ENCODE measurements at places on chromosomes 4 and X.

DNA sequence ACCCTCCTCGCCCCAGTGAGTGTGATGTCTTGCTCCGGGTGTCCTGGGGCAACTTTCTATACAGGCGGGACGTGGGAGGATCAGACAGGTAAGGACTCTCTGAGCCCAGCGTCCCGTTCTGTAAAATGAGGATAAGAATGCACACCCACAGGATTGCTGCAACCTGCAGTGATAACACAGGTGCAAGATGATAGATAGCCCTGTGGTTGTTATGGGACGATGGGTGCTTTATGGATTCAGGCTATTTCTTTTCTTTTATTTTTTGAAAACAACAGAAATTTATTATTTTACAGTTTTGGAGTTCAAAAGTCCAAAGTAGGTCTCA, 28.6 kb downstream of the BEX3 start:
- no peak overlapping the region for H3K27ac ChIP-seq
- H3K4me1 ChIP-seq, result no peaks in the 10 kb centered on the region

DNA sequence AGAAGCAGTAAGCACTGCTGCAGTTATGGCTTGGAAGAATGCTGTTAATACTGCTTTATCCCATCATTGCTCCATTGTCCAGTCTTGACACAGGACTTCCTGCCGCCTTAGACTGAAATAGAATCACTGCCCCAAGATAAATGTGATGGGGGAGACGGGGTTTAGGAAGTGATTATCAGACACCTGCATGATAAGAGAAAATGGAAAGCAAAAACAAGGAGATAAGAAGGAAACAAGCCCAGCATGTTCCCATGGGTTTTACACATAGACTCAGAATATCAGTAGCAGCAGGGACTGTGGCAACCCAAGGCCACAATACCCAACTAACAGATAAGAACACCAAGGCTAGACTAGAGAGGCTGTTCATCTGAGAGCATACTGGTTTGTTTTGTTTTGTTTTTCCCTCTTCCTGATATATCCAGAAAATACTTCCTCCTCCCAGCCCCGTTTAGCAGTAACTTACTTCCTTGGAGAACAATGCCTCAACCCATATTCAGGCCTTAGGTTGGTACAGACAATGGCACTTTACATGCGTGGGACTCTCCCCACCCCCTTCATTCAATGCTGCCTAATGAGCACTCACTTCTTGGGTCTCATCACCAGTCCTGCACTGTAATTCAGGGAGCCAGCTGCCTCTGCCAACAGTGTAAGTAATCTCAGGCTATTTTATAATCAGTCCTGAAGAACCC, 232.6 kb downstream of the CBR4 start:
- no peak overlapping the region for H3K27ac ChIP-seq
- H3K36me3 ChIP-seq, result no peaks in the 10 kb centered on the region
- no peak overlapping the region for H3K4me3 ChIP-seq
- no peaks in the 10 kb centered on the region for H3K27me3 ChIP-seq
- H3K4me1 ChIP-seq, result no peaks in the 10 kb centered on the region

GRCh38 chrX:130658310-130658709, 244.7 kb downstream of the ENOX2 start:
- H3K4me1 ChIP-seq, result no peaks in the 10 kb centered on the region
- no peaks in the 10 kb centered on the region for H3K36me3 ChIP-seq
- no peak for DNase-seq
- H3K27ac ChIP-seq, result no peak overlapping the region

DNA sequence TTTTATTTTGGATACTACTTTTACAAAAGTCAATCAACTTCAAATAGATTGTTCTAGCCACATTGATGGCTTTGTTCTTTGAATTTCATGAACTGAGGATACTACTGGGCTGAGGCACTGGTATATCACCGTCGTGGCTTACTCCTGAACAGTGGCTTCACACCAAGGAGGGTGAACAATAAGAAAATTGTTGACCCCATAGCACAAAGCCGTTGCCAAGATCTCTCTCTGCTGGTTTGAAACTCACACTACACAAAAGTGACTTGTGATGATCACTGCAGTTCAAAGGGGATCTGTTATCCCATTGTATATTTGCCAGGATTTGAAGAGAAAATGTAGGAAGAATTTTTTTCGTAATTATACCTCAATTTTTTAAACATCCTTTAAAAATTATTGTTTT, 119.6 kb downstream of the PDLIM5 start:
- no peak for DNase-seq
- H3K4me3 ChIP-seq, result no peak overlapping the region
- H3K27ac ChIP-seq, result no peak overlapping the region

DNA sequence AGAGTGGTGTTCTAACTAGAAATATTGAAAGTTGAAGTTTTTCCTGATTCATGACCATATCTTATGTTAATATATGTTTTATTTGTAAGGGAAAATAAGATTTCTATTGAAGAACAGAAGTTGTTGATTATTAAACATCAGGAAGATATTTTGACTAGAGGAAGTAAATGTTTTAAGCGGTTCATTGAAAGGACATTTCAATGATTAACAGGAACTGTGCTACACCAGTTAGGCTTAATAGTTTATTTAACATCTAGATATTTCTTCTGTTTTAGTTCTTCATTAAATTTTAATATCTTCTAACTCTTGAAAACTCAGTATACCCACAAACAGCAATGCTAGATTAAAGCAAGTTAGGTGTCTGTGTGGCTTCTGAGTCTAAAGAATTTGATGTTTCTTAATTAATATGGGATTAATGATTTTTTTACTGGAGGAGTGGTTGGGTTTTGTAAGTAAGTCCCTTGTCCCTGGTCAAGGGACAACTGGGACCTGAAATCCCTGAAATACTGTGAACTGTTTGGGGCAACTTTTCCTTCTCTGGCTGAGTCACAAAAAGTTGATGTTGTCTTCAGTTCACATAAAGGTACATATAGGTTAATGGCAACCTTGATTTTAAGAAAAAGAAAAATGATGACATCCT, 42.9 kb upstream of the CYP4V2 start:
- H3K4me1 ChIP-seq, result peaks cover 4% of the 10 kb centered on the region
- peaks cover 10% of the 10 kb centered on the region for H3K27me3 ChIP-seq
- H3K4me3 ChIP-seq, result no peak overlapping the region

DNA sequence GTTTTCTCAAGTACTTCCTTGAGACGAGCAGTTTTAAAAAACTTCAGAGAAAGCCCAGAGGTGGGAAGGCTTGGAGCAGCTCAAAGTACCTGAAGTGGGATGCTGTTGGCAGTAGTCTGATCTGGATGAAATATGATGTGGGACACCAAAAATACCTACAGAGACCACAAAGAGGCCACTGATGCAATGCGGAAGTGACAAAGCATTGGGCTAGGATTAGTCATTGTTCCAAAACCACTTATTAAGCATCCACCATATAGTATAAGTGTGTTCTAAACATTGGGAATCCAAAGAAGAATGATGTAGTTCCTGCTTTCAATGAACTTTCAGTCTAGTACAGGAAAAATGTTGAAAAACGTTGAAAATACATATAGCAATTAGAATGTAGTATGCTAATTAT, 386.1 kb upstream of the CNKSR2 start:
- no peaks in the 10 kb centered on the region for H3K36me3 ChIP-seq
- H3K4me3 ChIP-seq, result no peak overlapping the region
- no peak overlapping the region for H3K27ac ChIP-seq
- H3K27me3 ChIP-seq, result no peaks in the 10 kb centered on the region
- DNase-seq, result no peak
